ENCODE measurements at places on chromosomes 2 and 18.

DNA sequence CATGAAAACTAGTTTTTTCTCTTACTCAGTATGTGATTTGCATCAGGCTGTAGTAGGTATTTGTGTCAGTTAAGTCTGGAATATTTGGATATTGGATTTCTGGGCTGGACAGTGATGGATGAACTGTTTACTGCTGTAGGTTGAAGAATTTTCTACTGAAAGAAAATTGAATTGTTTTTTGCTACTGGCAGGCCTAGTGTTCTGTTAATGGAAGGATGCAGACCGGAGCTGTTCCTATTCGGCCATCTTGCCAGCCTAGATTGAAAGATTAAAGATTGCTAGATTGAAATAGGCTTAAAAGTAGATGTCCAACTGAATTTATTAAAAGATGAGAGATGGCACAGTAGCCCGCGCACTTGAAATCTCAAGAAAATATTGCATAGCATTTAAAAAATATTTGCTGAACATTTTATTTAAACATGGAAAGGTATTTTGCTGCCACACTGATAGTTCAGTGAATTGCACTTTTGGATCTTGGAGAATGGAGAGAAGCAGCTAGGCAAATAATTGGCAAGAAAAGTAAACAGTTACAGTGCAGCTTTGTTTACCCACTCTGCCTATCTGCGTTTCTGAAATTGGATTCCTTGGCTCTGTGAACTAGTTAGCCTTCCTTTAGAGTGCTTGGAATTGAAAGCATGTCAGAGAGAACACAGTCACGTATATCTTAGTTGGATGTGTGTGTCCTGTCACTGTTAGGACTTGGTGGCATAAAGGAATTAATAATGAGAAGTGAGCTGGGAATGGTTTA is 54.1 kb downstream of the EPB41L5 start:
- DNase-seq, result no peak

GRCh38 chr2:43764086-43764705 is 9.6 kb upstream of the DYNC2LI1 start:
- DNase-seq, result no peak

- no peak for DNase-seq
These were observed 93.0 kb downstream of the COL6A3 start for GRCh38 chr2:237320801-237321560.

DNA sequence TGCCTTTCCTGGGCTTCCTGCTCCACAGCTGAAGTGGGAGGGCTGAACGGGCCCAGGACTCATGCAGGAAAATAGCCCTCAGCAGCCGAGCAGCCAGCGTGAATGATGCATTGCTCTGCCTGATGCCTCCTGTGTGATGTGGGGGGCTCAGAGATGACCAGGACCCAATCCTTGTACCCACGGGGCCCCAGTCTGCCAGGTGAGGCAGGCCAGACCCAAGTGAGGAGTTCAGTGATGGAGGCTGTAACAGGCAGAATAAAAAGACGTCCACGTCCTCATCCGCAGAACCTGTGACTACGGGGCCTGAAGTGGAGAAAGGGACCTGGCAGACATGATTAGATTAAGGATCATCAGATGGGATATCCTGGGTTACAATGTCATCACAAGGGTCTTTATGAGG is 194.9 kb upstream of the HDAC4 start:
- no peak for DNase-seq

DNA sequence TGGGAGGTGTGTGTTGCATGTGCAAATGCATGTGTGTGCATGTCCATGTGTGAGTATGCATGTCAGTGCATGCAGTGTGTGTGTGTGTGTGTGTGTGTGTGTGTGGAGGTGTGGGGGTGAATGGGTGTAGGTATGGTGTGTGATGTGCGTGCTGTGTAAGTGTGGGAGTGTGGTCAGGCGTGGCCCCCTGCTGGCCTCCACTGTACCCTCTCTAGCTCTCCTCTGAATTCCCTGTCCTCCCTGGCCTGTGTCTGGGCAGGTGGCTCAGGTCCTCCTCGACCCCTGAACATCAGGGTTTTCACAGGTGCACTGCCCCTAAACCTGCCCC is 230.2 kb downstream of the CELF4 start:
- no peak for DNase-seq

DNA sequence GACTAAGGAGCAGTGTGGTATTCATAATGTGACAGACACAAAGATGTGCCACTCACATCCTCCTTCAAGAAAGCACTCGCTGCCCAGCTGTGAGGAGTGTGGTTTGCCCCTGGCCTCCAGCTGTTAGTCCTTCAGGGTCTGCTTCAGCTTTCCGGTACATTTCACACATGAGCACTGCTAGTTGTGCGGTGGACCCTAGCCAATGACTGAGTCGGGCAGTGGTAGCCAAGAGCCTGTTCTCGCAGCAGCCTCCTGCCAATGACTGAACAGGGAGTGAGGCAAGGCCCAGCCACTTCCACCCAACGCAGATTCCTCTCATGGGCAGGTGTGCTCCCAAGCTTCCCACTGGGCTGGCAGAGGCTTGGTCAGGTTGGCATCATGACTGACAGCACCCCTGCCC is 254.3 kb downstream of the RBM43 start:
- no peak for DNase-seq

All from activated CD4-positive, alpha-beta T cell treated with anti-CD3 and anti-CD28 coated beads, Interleukin-2, amount 10 ng/mL, durations not matched to agents 24 days and 14 days (primary cell).